Body of pancreas (tissue), 4 donors: ENCODE measurements at places on chromosomes 2 and 18.

DNA sequence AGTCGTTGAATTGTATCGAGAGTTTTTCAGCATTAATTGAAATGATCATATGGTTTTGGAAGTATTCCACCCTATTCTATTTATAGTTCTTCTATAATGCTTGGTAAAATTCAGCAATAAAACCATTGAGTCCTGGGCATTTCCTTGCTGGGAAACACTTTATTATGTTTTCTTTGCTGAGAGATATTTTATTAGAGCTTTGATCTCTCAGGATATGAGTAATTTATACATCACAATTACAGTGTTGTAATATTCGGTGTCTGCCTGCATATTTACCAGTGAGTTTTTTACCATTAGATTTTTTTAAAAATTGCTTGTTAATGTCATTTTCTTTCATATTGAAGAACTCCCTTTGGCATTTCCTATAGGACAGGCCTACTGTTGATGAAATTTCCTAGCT is 402.7 kb upstream of the FSIP2 start:
- DNase-seq = no peak

GRCh38 chr2:233820774-233821105 is 33.6 kb downstream of the HJURP start:
- no peak for DNase-seq

DNA sequence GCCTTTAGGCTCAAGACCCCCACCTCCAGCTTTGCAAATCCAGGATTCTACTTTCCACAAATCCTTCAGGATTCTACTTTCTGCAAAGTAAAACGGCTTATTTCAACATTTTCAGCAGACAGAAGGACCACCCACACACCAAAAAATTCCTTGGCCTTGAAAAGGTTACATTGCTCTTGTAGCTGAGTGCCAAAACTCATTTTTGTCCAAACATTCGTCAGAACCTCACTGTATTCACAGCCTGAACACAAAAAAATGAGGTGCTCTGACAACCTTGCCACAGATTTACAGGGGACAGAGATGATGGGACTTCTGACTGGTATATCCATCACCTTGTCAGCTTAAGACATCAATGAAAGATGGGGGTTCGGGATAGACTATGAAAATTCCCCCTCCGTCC is 63.0 kb upstream of the COX7A2L start:
- no peak for DNase-seq

GRCh38 chr18:57900906-57901435 is 97.9 kb upstream of the ATP8B1 start:
- no peak for DNase-seq

- no peak for DNase-seq
Measured at GRCh38 chr2:201228912-201229290, 31.4 kb upstream of the CASP8 start.

DNA sequence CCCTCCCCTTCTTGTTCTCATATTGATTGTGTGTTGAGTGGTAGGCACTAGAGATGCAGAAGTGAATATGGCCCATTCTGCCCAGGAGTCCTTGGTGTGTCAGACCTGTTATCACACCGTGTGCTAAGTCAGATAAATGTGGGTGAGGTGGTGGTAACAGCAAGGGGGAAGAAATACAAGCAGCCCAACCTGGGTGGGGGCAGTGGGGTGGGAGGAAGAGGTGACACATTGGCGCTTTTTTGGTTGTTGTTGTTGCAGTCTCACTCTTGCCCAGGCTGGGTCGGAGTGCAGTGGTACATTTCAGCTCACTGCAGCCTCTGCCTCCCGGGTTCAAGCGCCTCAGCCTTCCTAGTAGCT is 12.8 kb downstream of the B3GNT2 start:
- DNase-seq = no peak

DNA sequence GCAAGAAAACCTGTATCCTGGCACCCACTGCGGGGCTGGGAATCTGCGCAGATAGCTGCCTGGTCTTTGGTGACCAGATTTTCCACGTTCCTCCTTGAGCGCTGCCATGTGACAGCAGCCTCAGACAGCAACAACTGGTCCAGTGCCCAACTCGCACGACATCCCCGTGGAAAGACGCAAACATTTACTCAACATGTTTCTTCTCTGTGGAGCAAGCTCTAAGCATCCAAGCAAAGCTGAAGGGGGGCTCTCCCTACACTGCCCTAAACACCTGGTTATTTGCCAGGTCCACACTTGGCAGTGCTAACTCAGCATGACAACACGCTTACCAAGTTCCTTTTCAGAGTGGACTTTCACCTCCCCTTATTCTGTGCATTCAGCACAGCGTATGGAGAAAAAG is 11.3 kb downstream of the ZNF516 start:
- DNase-seq = peak; percentile 65

- no peak for DNase-seq
Measured at GRCh38 chr18:59649591-59649990, 47.6 kb downstream of the CCBE1 start.

DNA sequence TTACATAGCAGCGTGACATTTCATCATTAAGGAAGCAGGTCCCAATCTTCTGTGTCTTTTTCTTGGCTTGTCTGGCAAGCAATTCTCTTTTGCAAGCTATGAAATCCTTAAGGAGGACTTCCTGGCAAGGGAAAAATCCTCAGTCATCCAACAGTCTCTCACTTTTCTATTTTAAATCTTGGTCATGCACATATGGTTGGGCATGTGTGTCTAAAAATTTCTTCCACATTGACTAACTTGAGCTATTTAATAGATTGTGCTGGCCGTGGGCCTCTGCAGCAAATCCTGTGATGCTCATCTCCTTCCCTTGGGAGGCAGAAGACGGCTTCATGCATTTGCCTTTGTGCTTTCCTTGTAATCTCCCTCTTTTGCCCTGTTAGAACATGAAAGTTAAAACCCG is 634.3 kb upstream of the FANCL start:
- no peak for DNase-seq

DNA sequence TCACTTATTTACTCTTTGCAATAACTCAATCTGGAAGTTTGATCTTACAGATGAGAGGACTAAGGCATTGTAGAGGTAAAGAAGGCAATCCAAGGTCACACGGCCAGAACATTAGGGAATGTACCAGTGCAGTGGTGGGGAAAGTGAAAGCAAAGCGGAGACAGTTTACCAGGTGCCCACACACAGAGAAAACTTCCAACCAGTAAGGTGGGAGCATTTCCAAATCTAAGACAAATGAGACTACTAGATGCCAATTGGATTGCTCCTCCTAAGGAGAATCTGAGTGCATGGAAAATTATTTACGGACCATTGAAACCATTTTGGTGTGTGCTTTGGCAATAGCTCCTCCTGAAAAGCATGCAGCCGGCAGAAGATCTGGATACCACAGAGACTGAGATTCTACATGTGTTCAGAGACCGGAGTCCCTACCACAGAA is 34.9 kb downstream of the SLC20A1 start:
- DNase-seq = no peak

- DNase-seq = no peak
Measured at GRCh38 chr18:55272510-55273243, 313.4 kb upstream of the CCDC68 start.

DNA sequence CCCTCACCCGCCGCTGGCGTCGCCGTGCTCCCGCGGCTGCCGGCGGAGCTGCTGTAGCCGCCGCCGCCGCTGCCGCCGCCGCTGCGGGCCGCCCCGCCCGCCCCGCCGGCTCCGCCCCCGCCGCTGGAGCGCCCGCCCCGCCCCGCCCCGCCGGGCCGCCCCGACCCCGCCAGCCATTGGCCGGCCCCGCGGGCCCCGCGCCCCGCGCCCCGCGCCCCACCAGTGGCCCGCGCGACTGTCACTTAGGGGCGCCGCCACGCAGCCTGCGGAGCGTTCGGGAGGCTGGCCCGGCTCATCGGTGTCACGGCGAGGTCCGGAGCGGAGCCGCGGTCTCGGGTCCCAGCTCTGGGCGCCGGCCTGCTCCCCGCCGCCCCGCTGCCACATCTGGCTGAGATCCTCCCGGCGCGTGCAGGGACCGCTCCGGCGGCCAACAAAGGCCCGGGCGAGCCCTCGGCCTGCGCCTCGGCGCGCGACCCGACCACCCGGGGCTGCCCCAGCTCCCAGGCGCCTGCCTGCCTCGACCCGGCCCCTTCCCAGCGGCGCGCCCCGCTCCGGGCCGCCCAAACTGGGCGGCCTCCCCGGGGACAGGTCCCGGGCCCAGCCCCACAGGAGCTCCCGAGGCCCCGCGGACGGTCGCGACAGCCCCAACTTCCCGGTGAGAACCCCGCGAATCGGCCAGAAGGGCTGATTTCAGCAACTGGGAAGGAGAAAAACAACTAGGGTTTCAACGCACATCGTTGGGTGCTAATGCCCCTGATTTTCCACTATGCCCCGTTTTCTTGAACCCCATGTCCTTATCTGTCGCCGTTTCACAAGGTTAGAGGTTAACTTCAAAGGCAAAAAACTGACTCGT is at the start of gene MGAT4A:
Gene MGAT4A, minus strand, starts transcription at position 92 of the 853 bp plus-strand sequence. CDS start 4,800 bp downstream, outside the sequence.
- peak; percentile 83 for DNase-seq

- peak; percentile 15 for DNase-seq
Measured at GRCh38 chr18:58858591-58859468, 5.8 kb upstream of the ZNF532 start.

- no peak for DNase-seq
Measured at GRCh38 chr2:100278986-100279385, 43.3 kb downstream of the LONRF2 start.

- no peak for DNase-seq
Measured at GRCh38 chr18:7394050-7394659, 163.3 kb downstream of the LRRC30 start.
